ENCODE measurements at places on chromosomes 2 and 18. TPM values are rescaled to one million over a fixed set of nuclear protein-coding genes. Genes with fewer than 3 reads are reported as not detected.

SP5 gene
- not detected for total RNA-seq

GKN2 gene
- total RNA-seq, result not detected

ALPI gene
- not detected for total RNA-seq

PPP1R1C gene
- 2.2 TPM for total RNA-seq

TUBB6 gene
- 933 TPM for total RNA-seq

GAD1 gene
- total RNA-seq, result 0.33 TPM

TSHZ1 gene
- 4.8 TPM for total RNA-seq

PDE11A gene
- not detected for total RNA-seq

RAB17 gene
- 0.83 TPM for total RNA-seq

ATOH8 gene
- total RNA-seq, result 55.9 TPM

ATP6V1B1 gene
- 1.7 TPM for total RNA-seq

RIT2 gene
- not detected for total RNA-seq

C2orf81 gene
- total RNA-seq, result 1.5 TPM

BAZ2B gene
- total RNA-seq, result 28.9 TPM

CD207 gene
- not detected for total RNA-seq

MC5R gene
- not detected for total RNA-seq

SLC8A1 gene
- total RNA-seq, result 80.3 TPM

SLC14A1 gene
- 81.0 TPM for total RNA-seq

PDCD1 gene
- not detected for total RNA-seq

ANKRD36 gene
- 27.8 TPM for total RNA-seq

TSPYL6 gene
- total RNA-seq, result under 0.01 TPM

KCNG3 gene
- total RNA-seq, result not detected

ABCG8 gene
- not detected for total RNA-seq

SUPT7L gene
- total RNA-seq, result 22.8 TPM

EPHA4 gene
- total RNA-seq, result 6.4 TPM

DCDC2C gene
- total RNA-seq, result not detected

OXER1 gene
- total RNA-seq, result not detected

ZDBF2 gene
- 10.4 TPM for total RNA-seq

ASB18 gene
- total RNA-seq, result not detected

SKOR2 gene
- not detected for total RNA-seq

DPP10 gene
- not detected for total RNA-seq

SERPINB12 gene
- not detected for total RNA-seq

ACMSD gene
- not detected for total RNA-seq

FBXO15 gene
- 1.2 TPM for total RNA-seq

LIMS3 gene
- total RNA-seq, result 2.3 TPM

ZSWIM2 gene
- total RNA-seq, result not detected

ZC3H8 gene
- total RNA-seq, result 5.8 TPM
